Inflammatory macrophage treated with lipopolysaccharide for 4 hours (primary cell): ENCODE measurements at places on chromosomes 6 and 20.
A peak's percentile ranks its signal among the peaks of the same experiment; 100 is the strongest.

- DNase-seq: no peak
Measured at GRCh38 chr6:111631903-111632460, 26.3 kb upstream of the TRAF3IP2 start.

DNA sequence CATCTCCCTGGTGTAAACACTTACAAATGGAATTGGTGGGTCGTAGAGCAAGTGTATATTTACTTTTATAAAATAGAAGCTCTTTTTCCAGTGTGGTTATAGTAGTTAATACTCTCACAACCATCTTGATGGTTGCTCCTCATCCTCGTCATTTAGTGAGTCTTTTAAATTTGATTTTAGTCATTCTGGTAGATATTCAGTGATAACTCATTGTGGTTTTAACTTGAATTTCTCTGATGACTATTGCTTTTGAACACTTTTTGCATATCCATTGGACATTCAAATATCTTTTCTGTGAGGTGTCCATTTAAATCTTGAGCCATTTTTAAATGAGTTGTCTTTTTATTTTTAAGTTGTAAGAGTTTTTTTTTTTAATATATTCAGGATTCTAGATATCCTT, 189.2 kb upstream of the PHACTR1 start:
- DNase-seq: no peak

DNA sequence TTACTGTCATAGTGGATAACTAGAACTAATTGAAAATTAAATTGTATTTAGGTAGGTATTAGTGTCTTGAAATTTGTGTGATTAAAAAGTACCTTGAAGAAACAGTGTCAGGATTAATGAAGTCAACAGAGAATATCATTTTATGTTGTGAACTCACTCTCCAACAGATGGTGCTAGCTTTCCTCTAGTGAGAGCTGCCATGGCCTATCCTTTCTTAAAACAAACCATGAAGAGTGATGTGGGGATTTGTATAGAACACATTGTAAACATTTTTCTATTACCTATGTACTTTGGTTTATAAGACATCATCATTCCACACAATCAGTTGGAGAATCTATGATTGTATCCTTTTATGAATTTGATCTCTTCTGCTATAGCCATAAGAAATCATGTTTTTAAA, 4.8 kb upstream of the SRSF12 start:
- peak; percentile 30 for DNase-seq

GRCh38 chr20:10625641-10626040, 48.2 kb downstream of the JAG1 start:
- DNase-seq: no peak

DNA sequence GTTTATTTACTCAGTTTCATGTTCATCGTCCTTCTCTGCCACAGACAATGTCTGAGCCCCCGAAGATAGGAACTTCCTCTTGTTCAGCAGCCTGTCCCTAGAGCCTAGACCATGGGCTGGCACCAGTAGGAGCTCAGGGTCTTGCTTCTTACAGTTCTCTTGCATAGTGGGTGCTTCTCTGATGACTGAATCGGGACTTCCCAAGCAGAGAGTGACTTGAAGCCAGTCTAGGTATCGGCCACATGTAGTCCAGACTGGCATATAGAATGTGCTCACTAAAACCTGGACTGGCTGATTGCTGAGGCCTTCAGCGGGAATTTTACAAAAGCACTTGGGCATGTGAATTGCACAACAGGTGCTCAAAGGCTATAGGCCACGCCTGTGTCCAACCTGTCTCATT, 52.0 kb downstream of the PRDM1 start:
- DNase-seq: no peak

DNA sequence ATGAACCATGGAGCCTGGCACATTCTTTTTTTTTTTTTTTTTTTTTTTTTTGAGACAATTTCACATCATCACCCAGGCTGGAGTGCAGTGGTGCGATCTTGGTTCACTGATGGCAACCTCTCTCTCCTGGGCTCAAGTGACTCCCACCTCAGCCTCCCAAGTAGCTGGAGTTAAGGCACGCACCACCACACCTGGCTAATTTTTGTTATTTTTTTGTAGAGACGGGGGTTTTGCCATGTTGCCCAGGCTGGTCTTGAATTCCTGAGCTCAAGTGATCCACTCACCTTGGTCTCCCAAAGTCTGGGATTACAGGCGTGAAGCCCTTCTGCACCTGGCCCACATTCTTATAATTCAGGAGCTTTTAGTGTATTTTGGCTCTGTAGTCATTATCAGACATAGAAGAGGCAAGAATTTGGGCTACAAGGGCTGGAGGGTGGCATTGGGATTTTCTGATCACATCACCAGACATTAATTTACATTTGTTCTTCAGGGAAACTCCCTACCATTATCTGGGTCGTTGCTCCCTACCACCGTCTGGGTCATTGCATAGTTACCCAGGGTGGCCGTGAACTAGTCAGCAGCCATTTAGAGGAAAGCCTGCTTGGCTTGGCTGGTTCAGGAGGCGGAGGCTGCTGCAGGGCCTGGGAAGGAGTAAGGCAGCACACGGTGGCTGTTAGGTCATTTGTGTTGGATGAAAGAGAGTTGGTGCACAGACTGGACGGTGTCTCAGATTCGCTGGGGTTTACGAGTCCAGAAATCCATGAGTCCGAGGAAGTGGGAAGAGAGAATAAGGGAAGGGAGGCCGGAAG, 17.6 kb downstream of the ARID1B start:
- DNase-seq: peak; percentile 83

DNA sequence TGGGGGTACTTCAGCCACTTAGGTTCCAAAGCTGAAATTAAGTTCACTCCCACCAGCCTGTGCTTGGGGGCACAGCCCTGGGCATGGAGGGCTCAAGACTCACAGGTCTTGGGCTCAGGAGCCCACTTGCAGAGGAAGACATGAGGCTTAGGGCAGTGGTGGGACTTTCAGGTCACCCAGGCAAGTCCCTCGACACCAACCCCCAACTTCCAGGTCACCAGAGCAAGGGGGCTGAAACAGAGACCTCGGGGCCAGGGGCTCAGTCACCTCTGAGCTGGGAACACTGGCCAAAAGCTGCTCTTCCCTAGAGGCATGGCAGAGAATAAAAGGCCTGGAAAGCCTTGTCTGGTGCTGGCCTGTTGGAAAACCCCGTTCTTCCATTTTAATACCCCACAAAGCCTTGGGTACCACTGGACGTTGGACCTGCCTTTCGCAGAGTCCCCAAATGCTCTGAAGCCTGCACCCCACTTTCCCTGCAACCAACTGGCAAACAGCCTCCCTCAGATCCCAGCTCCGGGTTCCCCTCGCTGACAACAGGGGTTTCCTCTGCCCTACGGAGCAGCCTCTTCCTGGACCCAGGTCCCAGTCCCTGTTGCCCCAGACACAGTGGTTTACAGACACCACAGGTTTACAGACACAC, 160.9 kb upstream of the PMEPA1 start:
- DNase-seq: no peak

DNA sequence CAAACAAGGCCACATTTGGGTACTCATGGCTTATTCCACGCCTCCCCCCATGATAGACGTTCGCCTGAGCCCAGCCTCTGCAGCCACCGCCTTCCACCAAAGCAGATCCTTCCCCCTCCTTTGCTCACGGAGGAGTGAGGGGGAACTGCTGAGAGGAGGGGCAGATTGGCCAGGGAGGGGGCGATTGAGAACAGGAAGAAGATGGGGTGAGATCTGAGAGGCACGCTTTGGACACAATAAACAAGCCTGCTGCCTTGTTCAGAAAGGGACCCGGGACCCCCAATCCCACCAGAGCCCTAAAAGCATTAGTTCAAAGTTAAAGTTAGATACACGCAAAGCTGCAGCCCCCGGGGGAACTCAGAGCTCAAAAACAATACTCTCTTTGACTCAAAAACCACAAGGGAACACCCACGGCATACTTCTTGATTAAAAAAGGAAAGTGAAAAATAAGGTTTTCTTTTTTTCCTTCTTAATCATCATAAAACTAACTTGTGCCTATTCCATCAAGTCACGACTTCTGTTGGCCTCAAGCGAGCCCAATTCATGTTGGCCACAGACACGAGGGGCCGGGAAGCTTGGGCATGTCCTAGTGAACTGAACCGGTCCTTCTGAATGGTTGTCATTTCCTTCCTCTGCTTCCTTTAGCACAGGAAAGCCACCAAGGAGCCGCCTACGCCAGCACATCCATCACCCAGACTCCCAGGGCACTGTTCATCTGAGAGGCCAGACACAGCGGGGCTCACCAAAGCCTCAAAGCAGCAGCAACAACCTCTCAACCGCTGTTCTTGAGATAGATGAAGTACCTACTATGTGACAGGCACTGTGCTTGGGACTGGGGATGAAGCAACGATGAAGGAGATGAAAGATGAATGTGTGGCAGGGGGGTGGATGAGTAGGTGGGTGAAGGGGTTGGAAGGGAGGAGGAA, 44.7 kb downstream of the NFATC2 start:
- peak; percentile 55 for DNase-seq

DNA sequence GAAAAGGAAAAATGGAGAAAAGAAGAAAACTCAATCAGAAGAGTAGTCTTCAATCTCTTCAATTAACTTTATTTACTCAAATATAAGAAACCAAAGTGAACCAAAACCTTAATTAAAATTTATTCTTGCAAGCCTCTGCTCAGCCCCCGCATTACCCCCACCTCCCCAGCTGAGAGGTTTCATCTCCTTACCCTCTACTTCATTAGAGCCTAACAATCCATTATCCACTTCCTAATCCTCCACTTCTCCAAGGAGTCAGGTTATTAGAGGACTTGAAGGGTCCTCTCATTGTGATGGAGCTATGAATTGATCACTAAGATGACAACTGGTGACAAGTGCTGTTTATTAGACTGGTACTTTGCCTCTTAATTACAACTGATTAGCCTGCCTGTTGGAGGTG, 956.5 kb downstream of the TFAP2A start:
- DNase-seq: no peak
